Activated T-helper 1 cell treated with anti-CD3 and anti-CD28 coated beads, Interleukin-12 subunit alpha, Interleukin-12 subunit beta, Interleukin-2, Interleukin-4 antibody, amounts not matched to agents 30 ng/mL and 10 ng/mL and 1 ng/mL, durations not matched to agents 14 hours and 24 hours and 36 hours (primary cell): ENCODE measurements at places on chromosomes 7 and 10. TPM values are rescaled to one million over a fixed set of nuclear protein-coding genes. Genes with fewer than 3 reads are reported as not detected.

DNA sequence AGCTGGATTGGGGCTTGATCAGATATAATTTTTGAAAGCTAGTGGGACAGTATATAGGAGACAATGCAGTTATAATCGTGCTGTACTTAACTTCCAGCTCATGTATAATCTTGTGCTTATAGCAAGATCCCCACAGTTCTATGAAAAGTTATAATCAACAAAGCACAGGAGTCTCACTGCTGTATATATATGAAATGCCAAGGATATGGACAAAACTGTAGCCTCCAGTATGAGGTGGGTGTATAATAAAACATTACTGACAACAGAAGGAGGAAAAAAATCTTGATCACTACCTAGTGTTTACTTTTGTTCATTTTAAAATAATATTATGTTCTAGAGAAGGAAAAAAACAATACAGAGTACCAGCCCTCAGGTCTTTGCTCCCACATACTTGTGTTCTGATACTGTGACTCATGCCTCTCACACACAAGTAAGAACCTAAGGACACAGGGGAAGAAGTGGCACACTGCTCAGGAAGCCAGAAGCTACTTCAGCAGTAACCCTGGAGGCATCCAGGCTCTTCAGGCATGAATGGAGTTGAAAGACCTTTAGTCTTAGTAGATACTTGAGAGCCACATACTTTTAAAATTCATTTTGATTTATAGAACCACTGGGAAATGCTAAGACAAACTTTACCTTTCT lies 265.7 kb upstream of the IMMP2L start:
- no peaks in the 10 kb centered on the region for H3K4me1 ChIP-seq
- H3K27me3 ChIP-seq, result no peaks in the 10 kb centered on the region
- no peak overlapping the region for H3K4me3 ChIP-seq
- no peak overlapping the region for H3K27ac ChIP-seq

DNA sequence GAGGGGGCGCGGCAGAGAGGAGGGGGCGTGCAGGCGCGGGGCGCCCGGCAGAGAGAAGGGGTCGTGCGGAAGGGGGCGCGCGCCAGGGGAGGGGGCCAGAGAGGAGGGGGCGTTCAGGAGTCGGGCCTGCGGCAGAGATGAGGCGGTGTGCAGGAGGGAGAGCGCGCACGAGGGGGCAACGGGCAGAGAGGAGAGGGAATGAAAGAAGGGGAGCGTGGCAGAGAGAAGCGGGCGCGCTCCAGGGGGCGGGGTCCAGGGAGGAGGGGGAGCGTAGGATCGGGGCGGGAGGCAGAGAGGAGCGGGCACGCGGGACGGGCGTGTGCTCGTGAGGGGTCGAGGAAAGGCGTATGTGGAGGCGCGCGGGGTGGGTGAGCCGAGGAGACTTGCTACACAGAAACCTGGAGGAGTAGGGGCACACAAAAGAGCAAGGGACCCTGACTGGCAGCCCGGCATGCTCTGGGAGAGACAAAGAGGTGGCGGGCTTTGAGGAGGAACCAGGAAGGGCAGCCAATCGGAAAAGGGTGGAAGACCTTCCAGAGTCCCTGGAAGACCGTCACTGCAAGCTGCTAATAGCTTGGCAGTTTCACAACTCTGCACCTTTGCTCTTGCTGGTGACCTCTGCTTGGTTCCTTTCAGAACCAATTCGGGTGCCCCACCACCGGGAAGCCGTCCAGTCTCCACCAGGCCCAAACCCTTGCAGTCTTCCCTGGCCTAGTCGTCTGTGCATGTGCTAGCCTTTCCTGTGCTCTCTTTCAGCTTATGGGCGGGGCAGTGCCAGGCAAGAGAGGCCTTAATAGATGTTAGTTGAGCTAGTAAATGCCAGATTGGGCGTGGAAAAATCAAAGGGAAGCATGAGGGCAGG lies 639 bp downstream of the DYDC2 start:
- peak overlapping the region; percentile 26 for H3K4me3 ChIP-seq
- no peaks in the 10 kb centered on the region for H3K36me3 ChIP-seq
- DNase-seq, result no peak
- no peak overlapping the region for H3K27ac ChIP-seq
- peaks cover 5% of the 10 kb centered on the region for H3K4me1 ChIP-seq
- H3K27me3 ChIP-seq, result peaks cover 47% of the 10 kb centered on the region

DNA sequence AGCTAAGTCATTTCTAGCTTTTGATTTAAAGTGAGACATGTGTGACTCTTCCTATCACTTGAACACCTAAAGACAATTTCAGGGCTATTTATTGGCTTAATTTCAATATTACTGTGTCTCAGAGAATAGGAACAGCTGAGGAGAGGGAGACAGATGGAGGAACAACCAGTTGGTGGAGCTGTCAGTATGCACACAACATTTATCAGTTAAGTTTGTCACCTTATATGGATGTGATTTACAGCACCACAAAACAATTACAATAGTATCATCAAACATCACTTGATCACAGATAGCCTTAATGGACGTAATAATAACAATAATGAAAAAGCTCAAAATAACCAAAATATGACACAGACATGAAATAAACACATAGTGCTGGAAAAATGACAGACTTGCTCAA lies 129.6 kb downstream of the NPSR1 start:
- no peaks in the 10 kb centered on the region for H3K36me3 ChIP-seq
- no peak for DNase-seq
- no peak overlapping the region for H3K27ac ChIP-seq
- no peaks in the 10 kb centered on the region for H3K27me3 ChIP-seq
- H3K4me1 ChIP-seq, result no peaks in the 10 kb centered on the region

- no peaks in the 10 kb centered on the region for H3K4me1 ChIP-seq
- no peak overlapping the region for H3K4me3 ChIP-seq
- H3K36me3 ChIP-seq, result no peaks in the 10 kb centered on the region
- no peaks in the 10 kb centered on the region for H3K27me3 ChIP-seq
- H3K27ac ChIP-seq, result no peak overlapping the region
Measured at GRCh38 chr10:92066386-92066785, 142.8 kb downstream of the BTAF1 start.

DNA sequence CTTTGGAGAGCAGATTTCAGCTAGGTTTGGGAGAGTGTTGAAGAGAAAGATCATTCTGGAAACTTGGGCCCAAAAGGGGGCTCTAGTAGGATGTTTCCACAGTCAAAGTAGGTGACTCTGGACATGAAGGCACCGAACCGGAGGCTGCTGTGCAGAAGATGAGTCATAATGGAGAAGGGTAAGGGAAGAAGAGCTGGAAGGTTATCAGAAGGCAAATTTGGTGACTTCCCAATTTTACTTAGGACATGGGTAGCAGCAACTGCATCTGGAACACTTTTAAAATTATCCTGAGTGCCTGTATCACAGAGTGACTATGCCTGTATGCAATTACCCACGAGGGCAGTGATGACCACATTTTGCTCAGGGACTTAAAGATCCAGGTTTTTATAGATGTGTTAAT lies 38.8 kb downstream of the PIK3AP1 start:
- H3K27ac ChIP-seq, result no peak overlapping the region
- no peak overlapping the region for H3K4me3 ChIP-seq
- H3K36me3 ChIP-seq, result peaks cover 2% of the 10 kb centered on the region
- no peaks in the 10 kb centered on the region for H3K27me3 ChIP-seq
- no peaks in the 10 kb centered on the region for H3K4me1 ChIP-seq

GRCh38 chr7:112757337-112757736 lies 32.9 kb downstream of the TMEM168 start:
- no peak overlapping the region for H3K4me3 ChIP-seq
- DNase-seq, result no peak
- H3K27ac ChIP-seq, result no peak overlapping the region
- peaks cover 5% of the 10 kb centered on the region for H3K36me3 ChIP-seq
- H3K27me3 ChIP-seq, result peaks cover 5% of the 10 kb centered on the region

DNA sequence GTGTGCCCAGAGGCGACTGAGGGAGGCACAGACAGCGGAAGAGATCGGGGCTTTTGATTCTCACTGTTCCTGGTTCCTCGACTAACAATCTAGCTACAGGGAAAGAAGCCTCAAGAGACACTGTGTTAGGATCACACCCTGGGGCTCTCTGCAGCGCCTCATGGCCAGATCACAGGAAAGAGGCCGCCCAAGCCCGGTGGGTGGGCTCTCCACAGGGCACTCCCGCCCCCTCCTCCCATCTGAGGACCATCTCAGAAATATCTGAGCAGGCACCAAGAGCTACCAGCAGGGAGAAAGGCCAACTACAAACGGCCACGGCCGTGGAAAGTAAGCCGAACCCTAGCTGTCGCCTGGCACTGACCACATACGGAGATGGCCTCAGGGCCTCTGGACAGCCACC lies 224.2 kb downstream of the MLLT10 start:
- no peak overlapping the region for H3K4me3 ChIP-seq
- no peak for DNase-seq
- H3K27me3 ChIP-seq, result no peaks in the 10 kb centered on the region

DNA sequence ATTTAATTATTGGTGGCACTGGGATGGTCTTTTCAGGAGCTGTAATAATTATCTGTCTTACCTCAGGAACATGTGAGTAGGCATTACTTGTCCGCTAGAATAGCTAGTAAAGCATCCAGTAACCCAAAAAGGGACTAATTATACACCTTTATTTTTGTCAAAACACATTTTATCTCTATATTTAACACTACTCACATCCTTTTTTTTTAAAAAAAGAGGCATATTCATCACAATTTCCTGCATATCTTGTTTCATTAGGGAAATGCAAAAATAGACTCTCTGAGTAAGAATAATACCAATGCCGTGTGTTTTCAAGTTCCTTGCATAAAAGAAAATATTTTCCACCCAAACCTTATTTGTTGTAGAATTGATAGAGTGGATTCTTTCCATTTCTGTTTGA lies 99.5 kb downstream of the VTI1A start:
- H3K36me3 ChIP-seq, result peaks cover 4% of the 10 kb centered on the region
- no peaks in the 10 kb centered on the region for H3K27me3 ChIP-seq
- DNase-seq, result no peak
- peaks cover 4% of the 10 kb centered on the region for H3K4me1 ChIP-seq
- H3K4me3 ChIP-seq, result no peak overlapping the region
- H3K27ac ChIP-seq, result no peak overlapping the region

GRCh38 chr10:93604146-93604545 lies 3.1 kb upstream of the RBP4 start:
- no peak overlapping the region for H3K27ac ChIP-seq
- DNase-seq, result no peak
- no peaks in the 10 kb centered on the region for H3K36me3 ChIP-seq
- H3K27me3 ChIP-seq, result peaks cover 34% of the 10 kb centered on the region
- no peaks in the 10 kb centered on the region for H3K4me1 ChIP-seq

DNA sequence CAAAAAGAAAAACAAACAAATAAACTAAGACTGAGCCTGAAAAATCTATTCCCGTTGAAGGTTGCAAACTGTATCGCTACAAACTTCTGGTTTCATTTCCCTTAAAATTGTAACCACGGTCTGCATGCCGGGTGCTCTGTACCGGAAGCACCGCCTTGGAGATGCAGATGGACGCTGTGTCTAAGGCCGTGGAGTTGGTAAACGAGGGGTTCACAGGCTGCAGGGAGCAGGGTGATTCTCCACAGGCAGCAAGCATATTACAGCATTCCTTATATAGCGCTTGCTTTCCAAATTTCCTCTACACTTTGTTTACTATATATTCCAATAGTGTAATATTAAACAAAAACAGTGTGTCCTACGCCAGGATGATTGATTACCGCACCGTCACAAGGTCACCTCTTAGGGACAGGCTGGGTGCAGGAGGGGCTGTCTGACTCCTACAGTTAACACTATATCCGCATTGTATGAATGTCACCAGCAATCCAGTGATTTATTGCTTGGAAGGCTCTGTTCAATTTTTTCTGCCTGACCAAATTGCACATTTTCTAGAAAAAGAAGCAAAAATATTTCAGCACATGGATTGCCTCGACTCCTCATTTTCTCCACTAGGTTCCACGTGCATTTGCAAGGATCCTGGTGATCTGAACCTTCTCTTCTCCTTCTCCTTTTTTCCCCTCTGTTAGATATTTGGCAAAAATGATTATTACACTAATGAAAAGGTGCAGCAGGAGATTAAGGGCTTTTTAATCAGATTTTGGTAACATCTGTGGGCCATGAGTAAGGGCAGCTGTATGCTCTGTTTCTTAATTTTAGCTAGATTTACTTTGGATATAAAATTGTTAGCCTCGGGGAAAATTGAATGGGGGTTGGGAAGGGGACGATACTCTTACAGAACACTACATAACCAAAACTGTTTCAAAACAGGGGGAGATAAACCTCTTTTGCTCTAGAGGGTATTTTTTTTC lies 325.8 kb upstream of the MGMT start:
- H3K4me3 ChIP-seq, result no peak overlapping the region
- no peak overlapping the region for H3K27ac ChIP-seq
- no peak for DNase-seq
- H3K27me3 ChIP-seq, result peaks cover 14% of the 10 kb centered on the region
- no peaks in the 10 kb centered on the region for H3K36me3 ChIP-seq

DNA sequence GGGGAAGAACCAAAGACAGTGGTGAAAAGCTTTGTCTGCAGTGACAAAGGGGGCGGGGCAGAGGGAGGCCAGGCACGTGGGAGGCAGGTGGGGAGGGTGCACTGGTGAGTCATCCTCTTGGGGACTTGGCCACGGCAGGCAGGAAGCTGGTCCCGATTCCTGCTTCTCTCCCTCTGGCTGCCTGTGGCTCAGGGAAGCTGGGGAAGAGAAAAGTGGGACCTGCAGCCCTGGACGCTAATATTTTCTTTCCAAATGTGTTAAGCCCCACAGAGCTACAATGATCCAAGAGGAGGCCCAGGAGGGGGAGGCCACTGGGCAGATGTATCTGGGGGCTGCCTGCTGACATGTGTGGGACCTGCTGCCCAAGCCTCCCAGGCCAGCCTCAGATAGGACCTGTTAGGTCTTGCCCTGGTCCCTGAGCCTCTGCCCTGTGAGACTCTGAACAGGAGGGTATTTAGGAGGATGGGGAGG lies 231.8 kb downstream of the KCNMA1 start:
- no peaks in the 10 kb centered on the region for H3K4me1 ChIP-seq
- no peaks in the 10 kb centered on the region for H3K27me3 ChIP-seq
- no peak overlapping the region for H3K4me3 ChIP-seq
- no peak for DNase-seq

DNA sequence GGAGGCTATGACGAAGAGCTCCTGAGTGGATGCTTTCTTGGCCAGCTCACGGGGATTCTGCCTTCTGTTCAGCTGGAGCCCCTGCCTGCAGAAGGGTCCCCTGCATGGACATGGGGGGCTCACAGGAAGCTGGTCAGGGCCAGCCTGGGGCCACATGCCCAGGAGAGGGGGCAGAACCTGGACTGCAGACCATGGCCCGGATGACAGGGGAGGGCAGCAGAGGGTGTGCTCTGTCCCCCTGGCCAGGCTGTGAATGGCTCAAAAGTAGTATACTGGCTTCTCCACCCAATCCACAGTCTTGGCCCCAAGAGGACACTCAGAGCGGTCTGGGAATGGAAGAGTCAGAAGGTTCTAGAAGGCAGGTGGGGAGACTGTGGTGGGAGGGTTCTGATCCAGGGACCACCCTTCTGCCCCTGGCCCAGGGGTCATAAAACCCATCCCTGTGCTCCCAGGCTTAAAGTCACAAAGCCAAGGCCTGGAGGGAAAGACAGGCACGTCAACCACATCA lies 40.3 kb downstream of the PPIF start:
- H3K36me3 ChIP-seq, result no peaks in the 10 kb centered on the region
- H3K4me3 ChIP-seq, result no peak overlapping the region
- H3K27ac ChIP-seq, result no peak overlapping the region

GPNMB gene
- total RNA-seq, result 0.83 and 1.2 TPM in 2 replicates

CLDN3 gene
- not detected in 2 replicates for total RNA-seq

MRPL43 gene
- total RNA-seq, result 61.5 and 63.2 TPM in 2 replicates

BBS9 gene
- 3.8 and 6.3 TPM in 2 replicates for total RNA-seq
